Cerebellum (tissue), 4 donors: ENCODE measurements at places on chromosomes 1 and 21. TPM values are rescaled to one million over a fixed set of nuclear protein-coding genes. Genes with fewer than 3 reads are reported as not detected.

Gene FHAD1
- total RNA-seq, result 2.4 TPM

Gene CRP
- not detected for total RNA-seq

Gene SPSB1
- total RNA-seq, result 1.6 TPM

Gene ASPM
- 25.3 TPM for total RNA-seq

Gene E2F2
- 3.1 TPM for total RNA-seq

Gene ANGPTL3
- not detected for total RNA-seq

Gene NTNG1
- 16.8 TPM for total RNA-seq

Gene TMPRSS3
- 0.09 TPM for total RNA-seq

Gene CLCNKB
- total RNA-seq, result 0.45 TPM

Gene FAM163A
- 0.36 TPM for total RNA-seq

Gene PDE9A
- total RNA-seq, result 23.5 TPM

Gene CRYAA
- not detected for total RNA-seq

Gene TMEM269
- total RNA-seq, result 0.64 TPM

Gene CBS
- total RNA-seq, result 60.3 TPM

Gene SERPINC1
- total RNA-seq, result not detected

Gene SLAMF1
- total RNA-seq, result not detected

Gene PPIH
- 19.5 TPM for total RNA-seq

Gene SELP
- 0.27 TPM for total RNA-seq

Gene EEIG2
- total RNA-seq, result 28.1 TPM

Gene DMRTA2
- total RNA-seq, result not detected

Gene SEC16B
- total RNA-seq, result 2.4 TPM
